Stimulated activated CD8-positive, alpha-beta memory T cell treated with anti-CD3 and anti-CD28 coated beads, Interleukin-15, amount 100 ng/mL, for 4 hours (primary cell): ENCODE measurements at places on chromosomes 1 and 21.

DNA sequence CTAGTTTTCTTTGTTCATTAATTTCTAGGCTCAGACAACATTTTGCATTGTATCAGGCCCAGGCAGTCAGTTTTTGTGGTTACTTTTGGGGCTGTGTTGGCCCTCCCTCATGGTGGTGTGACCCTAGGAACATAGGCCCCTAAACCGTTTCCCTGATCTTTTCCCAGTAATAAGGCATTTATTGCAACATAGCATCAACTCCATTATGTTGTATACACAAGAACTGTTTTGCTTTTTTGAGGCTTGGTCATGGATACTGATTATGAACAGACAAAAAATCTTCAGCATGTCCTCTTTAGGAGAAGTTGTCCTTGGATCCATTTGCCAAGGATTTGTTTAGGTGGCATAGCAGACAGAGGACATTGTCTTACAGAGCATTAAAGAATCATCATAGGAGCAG lies 10.3 kb downstream of the B3GALT2 start:
- DNase-seq: no peak

DNA sequence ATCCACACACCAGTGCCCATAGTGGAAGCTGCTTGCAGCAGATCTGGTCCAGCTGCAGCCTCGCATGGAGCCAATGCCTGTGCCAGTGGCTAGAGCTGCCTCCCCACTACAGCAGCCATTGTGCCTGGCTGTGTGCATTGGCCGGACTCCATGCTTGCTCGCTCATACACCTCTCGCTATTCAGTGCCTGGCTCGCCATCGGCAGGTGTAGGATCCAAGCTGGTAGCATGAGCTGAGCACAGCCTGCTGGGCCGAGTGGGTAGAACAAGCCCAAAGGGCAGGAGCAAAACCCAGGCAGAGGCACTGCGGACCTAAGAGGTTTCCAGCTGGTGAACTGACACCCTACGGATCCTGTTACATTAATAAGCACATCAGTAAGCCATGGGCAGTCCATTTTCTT lies 1184.1 kb downstream of the AMY1C start:
- no peak for DNase-seq

- no peak for DNase-seq
Observed at GRCh38 chr21:21210552-21210951, 212.3 kb downstream of the NCAM2 start.

DNA sequence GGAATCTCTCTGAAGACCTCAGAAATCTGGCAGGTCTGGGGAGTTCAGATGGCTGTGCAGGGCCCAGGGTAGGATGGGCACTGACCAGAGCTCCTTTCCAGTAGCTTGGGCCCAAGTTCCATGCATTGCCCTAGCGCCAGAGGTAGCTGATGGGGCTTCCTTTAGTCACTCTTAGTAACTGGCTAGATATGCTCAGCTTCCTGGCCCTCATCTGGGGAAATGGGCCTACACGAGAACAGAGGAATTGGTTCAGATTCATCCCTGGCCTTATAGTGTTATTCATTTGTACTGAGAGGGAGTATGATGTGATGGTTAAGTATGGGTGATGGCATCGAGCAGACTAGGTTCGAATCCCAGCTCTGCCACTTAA lies 15.5 kb upstream of the PSMB2 start:
- DNase-seq: no peak

- DNase-seq: no peak
Observed at GRCh38 chr1:102190429-102190828, 193.7 kb upstream of the OLFM3 start.

DNA sequence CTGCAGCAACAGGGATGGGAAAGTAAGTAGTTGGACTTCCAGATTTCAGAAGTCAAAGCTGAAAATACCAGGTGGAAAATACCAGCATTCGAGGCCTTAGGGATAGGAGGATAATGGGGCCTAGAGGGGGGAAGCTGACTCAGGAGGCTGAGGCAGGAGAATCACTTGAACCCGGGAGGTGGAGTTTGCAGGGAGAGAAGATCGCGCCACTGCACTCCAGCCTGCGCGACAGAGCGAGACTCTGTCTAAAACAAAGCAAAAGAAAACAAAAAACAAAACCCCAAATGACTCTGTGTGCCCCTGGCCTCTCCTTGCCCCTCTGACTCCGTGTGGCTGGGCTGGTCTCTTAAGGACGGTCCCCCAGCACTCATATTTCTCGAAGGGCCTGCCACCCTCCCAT lies 3.4 kb downstream of the SH2D2A start:
- no peak for DNase-seq

GRCh38 chr1:55420929-55421716 lies 206.0 kb upstream of the USP24 start:
- DNase-seq: no peak

DNA sequence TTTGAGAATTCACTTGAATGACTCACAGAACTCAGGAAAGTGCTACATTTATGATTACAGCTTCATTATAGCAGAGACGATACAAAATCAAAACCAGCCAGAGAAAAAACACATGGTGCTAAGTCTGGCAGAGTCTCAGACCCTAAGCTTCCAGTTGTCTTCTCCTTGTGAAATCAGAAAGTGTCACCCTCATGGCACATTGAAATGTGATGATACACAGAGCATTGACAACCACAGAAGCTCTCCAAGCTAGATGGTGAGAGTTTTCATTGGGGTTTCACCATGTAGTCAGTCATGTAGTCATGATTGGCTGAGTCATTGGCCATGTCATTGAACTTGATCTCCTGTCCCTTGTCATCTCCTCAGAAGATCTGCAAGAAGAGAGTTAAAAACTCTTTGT lies 526.6 kb downstream of the MRPL39 start:
- no peak for DNase-seq
